AG08395 (cell line): ENCODE measurements at places on chromosomes 12 and 14.
A peak's percentile ranks its signal among the peaks of the same experiment; 100 is the strongest.

DNA sequence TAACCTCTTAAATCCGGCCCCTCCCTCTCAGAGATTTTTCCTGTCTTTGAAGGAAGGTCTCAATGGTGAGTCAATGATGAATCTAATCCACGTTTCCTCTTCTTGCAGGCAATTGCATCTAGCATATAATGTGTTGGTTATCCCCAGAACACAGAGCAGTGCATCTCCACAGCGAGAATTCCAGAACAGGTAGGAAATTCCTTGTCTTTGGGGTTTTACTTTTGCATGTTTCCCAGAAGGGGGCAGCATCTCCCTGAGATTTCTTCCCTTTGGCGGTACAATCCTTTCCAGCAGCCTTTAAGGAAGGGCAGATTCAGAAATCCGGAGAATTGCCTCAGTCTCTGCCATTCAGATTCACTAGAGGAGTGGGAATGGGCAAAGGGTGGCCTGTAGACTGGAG lies 128.0 kb downstream of the KCNA5 start:
- DNase-seq: peak; percentile 66

DNA sequence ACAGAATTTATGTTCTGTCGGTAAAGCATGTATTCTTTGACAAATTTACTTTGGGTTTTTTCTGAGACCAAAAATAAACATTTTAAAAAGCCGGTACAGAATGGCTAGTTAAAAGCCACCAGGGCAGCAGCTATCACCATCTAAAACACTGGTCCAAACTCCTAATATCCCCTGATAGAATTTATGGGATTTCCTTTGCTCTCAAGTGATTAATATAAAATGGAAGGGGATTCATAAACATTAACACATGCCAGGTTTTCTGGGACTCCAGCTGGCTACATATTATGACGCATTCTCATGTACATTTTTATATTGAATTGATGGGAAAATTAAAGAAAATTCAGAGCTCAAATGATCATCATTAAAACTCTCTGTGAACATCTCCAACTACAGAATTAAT lies 640.8 kb downstream of the C12orf50 start:
- no peak for DNase-seq

DNA sequence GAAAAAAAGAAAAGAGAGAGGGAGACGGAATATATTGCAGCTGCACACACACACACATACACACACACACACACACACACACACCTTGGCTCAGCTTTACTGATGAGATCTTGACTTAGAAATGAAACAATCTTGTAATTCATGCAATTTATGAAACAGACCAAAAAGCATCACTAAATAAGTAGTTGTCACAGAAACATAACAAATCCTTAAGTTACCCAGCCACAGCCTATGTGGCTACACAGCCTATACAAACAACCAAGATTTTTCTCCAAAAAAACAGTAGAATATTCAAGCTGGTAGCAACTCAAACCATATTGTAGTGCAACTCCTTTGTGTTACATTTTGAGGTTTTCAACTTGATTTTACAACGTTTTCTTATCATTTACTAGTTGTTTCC lies 37.9 kb upstream of the GNG2 start:
- no peak for DNase-seq

DNA sequence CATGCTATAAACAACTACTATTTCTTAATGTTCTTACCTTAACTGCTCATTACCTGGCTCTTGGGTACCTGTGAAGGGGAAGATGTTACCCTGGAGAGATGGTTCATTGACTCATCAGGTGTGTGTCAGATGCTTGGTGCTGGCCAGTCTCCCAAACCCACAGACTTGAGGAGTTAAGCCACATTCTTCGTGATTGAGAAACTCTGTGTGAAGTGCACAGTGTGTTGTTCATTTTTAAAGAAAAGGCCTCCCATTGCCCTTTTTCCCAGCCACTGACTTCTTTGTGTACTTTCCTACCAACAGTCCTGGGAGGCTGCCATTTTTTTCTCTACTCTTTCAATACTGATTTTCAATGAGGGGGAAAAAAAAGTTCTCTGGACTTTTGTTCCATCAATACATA lies 3.2 kb downstream of the MGST1 start:
- peak; percentile 70 for DNase-seq

GRCh38 chr12:55789171-55789570 lies 28.4 kb downstream of the SARNP start:
- no peak for DNase-seq

GRCh38 chr14:64465831-64466554 lies 694 bp downstream of the AKAP5 start:
- DNase-seq: peak; percentile 67

- DNase-seq: no peak
Measured at GRCh38 chr14:98935921-98936320, 336.1 kb downstream of the BCL11B start.

DNA sequence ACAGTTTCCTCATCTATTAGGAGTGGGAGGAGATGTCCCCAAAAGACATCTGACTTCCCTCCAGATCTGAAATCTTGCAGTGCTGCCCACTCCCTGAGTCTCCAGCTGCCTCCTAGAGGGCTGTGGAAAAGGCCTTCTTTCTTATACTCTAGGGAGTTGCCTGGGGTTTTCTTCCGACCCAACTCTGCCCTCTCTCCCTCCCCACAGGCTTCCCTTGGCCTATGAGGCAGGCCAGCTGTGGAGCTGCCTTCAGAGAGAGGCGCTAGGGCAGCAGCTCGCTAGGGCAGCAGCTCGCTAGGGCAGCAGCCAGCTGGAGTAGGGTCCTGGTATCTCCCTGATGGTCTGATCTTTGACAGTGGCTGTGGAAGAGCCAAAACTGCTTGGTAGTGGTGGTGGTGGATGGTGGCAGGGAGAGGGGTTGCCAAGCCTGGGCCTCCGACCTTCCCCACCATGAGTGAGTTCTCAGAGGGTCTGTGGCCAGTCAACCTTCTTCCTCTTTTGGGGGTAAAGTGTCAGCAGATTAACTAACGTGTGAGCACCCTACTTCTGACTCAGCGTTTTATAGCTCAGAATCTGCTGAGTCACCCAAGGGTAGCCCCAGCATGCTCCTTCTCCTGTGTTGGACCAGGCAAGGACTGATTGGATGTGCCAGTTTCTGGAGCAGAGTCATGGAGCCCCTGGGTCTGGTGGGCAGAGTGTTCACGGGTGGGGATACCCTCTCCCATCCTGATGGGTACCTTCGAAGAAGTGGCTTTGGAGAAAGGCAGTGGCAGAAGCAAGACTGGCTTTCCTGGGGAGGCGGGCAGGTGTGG lies 2.3 kb downstream of the SLC48A1 start:
- DNase-seq: no peak

DNA sequence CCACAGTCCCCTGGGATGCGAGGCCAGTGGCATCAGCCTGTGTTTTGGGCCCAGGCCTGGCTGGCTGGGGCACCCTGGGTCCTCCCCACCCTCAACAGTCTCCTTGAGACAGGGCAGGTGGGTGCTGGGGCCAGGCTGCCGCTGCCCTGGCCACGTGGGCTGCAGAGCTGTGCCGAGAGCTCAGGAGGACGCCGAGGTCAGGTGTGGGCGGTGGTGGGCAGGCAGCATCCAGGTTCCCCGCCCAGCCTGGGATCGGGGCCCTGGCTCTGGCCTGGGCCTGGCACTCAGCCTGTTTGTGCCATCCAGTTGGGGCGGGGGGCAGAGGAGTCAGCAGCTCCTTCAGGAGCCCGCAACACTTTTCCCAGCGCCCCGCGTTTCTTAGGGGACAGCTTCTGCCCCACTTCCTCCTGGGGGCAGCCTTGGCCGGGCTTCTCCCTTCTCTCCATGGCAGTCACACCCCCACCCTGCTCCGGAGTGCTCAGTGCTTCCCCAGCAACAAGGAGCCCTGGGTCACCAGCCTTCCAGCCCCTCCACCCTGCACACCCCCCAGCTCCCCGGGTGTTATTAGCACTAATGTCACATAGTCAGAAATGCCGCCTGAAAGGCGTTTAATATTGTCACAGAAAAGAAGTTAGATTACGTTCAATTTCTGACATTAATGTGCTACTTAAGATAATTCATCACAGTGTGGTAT lies 30.8 kb downstream of the KIF26A start:
- no peak for DNase-seq

- DNase-seq: no peak
Measured at GRCh38 chr12:115870510-115870909, 407.0 kb downstream of the MED13L start.

- no peak for DNase-seq
Measured at GRCh38 chr12:109760930-109761921, 47.6 kb downstream of the FAM222A start.

DNA sequence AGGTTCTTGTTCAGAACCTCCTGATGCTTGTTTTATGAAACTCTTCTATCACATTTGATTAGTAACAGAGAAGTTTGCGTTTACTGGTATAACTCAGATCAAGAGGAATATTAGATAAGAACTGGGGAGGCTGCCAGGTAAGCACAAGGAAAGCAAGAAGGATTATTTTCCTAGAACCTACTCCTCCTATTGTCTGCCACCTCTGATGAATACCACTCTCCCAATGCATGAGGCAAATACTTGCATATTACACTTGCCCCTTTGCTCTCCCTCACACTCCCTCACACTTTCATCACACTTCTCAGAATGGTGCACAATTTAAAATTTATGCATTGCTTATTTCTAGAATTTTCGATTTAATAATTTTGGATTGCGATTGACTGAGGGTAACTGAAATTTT lies 43.6 kb downstream of the LIN7A start:
- DNase-seq: no peak

- DNase-seq: no peak
Measured at GRCh38 chr14:105857220-105857825, 330.9 kb downstream of the TMEM121 start.

- DNase-seq: no peak
Measured at GRCh38 chr12:85310025-85310424, 30.0 kb downstream of the ALX1 start.

DNA sequence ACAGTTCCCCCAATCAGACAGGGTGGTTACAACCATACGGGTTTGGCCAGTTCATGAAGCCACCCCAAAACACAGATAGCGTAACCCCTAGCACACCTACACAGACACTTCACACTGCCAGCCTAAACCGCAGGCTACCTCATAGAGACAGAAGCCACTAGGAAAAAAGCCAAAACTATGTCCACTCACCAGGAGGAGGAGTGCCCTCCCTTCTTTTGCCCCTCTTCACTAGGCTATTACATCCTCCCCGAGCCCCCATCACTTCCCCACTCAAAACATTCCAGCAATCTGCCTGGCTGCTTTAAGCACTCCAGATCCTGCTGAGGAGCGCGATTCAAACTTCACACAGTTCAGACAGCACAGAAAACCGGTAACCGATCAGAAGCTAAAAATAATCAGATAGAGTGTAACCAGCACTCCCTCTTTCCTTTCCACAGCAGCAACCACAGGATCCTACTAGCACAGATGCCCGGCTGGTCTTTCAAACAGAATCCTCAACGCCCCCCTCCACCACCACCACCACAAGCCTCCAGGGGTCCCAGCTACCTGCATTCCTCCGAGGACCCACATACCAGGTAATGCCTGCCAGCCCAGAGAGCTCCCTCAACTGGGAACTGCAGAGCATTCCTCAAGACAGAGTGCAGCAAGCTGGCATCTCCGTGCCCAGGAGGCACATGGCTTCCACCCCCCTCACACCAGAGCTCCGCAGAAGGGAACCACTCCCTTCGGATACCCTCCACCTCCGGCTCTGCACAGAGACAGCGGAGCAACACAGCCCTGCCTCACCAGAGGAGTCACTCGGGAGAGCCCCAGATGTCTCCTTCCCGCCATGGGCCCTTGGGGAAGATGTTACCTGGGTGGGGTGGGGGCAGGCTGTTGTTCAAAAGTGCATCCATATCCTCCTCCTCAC lies 1.5 kb downstream of the CHD4 start:
- peak; percentile 25 for DNase-seq

- DNase-seq: no peak
Measured at GRCh38 chr12:87931812-87932211, 97.4 kb downstream of the C12orf50 start.

DNA sequence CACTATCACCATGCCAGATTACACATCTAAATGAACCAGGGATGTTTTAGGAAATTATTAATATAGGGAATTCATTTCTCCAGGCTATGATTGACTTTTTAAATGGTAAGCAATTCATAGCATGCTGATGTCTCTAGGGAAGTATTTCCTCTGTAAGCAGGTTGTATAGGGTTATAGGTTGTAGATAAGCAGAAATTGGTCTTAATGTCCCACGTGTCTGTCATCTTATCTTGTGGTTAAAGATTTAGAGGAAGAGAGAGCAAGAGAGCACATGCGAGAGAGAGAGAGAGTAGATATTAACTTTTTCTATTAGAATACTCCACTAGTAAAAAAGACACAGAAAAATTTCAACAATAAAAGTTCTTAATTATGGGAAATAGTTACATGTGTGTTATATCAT lies 32.6 kb downstream of the TRHDE start:
- DNase-seq: no peak

- DNase-seq: no peak
Measured at GRCh38 chr14:101193845-101194372, 290.4 kb upstream of the RTL1 start.

GRCh38 chr14:69861025-69861569 lies 18.1 kb upstream of the SMOC1 start:
- DNase-seq: no peak

DNA sequence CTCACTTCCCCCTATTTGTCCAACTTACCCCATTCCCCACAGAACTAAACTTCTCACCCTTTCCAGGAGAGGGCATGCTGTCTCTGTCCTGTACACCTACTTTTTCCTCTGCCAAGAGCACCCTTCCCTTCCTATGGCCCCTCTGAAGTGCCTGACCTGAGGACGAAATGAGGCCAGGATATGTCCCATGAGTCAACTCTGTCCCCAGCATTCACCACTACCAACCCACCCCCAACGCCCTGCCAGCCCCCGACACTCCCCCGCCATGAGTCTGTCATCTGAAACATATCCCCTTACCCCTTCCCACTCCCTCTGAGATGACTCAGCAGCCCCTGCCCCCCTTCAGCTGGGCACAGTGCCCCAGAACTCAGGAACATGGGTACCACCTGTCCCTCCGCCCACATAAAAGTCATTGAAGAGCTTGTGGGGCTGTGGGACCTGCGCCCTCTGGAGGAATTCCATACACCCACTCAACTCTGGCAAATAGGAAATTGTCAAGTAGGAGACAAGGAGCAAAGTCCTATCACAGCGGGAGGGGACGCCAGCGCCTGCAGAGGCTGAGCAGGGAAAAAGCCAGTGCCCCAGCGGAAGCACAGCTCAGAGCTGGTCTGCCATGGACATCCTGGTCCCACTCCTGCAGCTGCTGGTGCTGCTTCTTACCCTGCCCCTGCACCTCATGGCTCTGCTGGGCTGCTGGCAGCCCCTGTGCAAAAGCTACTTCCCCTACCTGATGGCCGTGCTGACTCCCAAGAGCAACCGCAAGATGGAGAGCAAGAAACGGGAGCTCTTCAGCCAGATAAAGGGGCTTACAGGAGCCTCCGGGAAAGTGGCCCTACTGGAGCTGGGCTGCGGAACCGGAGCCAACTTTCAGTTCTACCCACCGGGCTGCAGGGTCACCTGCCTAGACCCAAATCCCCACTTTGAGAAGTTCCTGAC lies 26.3 kb downstream of the ITGA7 start:
- DNase-seq: peak; percentile 56

DNA sequence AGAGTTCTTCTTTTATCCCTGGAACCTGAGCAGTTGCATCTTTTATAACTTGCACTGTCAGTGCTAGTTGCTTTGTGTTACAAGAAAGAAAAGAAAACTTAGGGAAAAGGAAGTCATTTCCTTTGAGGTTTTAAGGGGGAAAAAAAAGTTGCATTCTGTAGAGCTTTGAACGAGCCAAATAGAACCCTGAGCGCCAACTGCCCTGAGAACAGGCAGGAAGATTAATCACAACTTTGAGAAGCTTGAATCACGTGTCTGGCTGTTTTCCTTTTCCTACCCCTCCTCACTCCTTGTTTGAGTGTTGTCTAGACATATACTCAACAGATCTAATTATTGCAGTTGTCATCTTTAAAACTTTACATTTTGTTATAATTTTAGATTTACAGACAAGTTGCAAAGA lies 12.5 kb downstream of the PCNX1 start:
- no peak for DNase-seq
